ENCODE measurements at places on chromosomes 7 and 10.
A peak's percentile ranks its signal among the peaks of the same experiment; 100 is the strongest.

DNA sequence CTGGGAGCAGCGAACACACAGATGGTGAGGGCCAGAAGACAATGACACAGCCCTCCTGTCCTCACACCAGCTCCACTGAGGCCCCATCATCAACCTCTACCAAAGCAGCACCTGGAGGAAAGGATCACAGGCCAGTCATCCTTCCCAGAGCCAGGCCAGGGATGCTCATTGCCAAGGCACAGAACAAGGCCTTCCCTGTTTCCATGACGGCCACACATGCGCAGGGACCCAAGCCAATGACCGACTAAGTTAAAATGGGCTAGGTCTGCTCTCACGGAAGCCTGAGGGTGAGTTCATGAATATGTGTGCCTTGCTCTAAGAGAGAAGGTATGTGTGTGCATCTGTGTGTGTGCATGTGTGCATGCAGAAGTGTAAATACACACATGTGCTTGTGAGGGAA lies 39.6 kb downstream of the COBL start:
- no peaks in the 10 kb centered on the region for H3K4me1 ChIP-seq
- H3K27me3 ChIP-seq: peaks cover 17% of the 10 kb centered on the region
- H3K4me3 ChIP-seq: no peak overlapping the region

DNA sequence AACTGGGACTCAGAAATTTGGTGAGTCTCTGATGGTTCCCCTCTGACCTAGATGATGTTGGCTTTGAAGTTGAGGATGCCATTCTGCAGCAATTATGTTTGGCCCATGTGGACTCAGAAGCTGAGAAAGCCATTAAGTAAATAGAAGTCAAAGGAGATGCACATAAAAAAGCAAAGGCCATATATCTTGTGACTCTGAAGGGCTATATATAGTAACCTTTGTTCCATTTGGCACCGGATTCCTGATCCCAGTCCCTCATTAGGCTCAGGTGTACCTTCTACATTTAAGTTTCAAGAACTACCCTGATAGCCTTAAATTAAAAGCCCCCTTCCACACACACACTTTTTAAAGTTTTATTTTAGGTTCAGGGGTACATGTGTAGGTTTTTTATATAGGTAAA lies 50.0 kb upstream of the PDK4 start:
- no peaks in the 10 kb centered on the region for H3K27me3 ChIP-seq
- no peak overlapping the region for H3K4me3 ChIP-seq
- H3K36me3 ChIP-seq: no peaks in the 10 kb centered on the region
- no peak for DNase-seq
- H3K27ac ChIP-seq: no peak overlapping the region
- H3K4me1 ChIP-seq: no peaks in the 10 kb centered on the region

DNA sequence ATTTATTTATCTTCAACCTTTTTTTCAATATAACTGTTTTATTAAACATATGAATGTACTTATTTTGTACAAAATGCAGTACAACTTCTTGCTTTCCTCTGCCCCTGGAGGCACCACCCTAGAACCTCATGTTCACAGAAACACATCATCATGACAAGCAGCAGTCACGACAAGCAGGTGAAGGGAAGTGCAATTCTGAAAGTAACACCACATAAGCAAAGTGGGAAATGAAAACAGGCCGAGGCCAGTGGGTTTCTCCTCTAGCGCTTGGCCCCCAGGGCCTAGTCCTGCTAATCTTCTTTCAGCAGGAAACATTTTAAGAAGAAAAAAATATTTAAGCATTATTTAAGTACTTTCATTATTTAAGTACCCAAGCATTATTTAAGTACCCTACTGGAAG lies 598.1 kb downstream of the SH2D4B start:
- no peak overlapping the region for H3K27ac ChIP-seq
- H3K4me1 ChIP-seq: no peaks in the 10 kb centered on the region
- H3K4me3 ChIP-seq: no peak overlapping the region
- H3K36me3 ChIP-seq: no peaks in the 10 kb centered on the region
- DNase-seq: no peak

DNA sequence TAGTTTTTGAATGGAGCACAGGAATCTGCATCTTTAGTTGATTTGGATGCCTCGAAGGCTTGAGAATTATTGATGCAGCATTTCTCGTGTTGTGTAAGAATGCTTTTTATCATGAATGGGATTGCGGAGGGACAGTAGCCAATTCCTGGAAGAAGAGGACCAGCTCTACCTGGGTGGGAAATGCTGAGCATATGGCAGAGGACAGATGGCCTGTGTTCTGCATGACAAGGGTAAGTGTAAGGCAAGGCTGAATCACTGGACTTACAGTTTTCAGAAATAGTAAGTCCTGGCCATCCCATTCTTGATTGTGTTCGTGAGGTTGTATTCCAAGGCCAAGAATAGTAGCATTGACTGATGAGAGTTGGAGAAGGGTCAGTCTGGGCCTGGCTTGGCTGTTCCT lies 15.9 kb downstream of the RP9 start:
- H3K27ac ChIP-seq: no peak overlapping the region
- peaks cover 30% of the 10 kb centered on the region for H3K36me3 ChIP-seq
- H3K27me3 ChIP-seq: no peaks in the 10 kb centered on the region
- DNase-seq: no peak
- H3K4me3 ChIP-seq: no peak overlapping the region

GRCh38 chr10:86931872-86932271 lies 25.5 kb downstream of the MMRN2 start:
- peaks cover 1% of the 10 kb centered on the region for H3K27me3 ChIP-seq
- H3K4me3 ChIP-seq: no peak overlapping the region
- no peak overlapping the region for H3K27ac ChIP-seq
- no peaks in the 10 kb centered on the region for H3K36me3 ChIP-seq

GRCh38 chr10:2834214-2834613 lies 233.1 kb upstream of the PFKP start:
- H3K36me3 ChIP-seq: no peaks in the 10 kb centered on the region
- no peak for DNase-seq

DNA sequence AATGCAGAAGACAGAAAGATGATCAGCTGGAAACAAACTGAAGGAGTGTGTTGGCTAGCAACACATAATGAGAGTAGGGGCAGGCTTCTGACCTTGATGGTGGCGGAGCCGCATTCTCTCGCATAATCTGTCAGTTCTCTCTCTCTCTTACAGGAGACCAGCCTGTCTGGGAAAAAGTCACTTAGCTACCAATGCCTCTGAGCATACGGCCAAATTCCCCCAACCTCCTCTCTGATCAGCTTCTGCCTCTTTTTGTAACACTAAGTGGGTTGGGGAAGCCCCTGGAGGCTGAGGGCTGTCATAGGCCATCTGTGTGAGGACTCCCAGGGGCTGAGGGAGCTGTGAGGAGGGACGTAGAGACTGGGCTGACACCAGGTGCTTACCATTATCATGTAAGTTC lies 104.6 kb downstream of the HIPK2 start:
- peak overlapping the region; percentile 50 for H3K27ac ChIP-seq
- no peak for DNase-seq
- peaks cover 14% of the 10 kb centered on the region for H3K36me3 ChIP-seq
- no peaks in the 10 kb centered on the region for H3K27me3 ChIP-seq
- H3K4me3 ChIP-seq: no peak overlapping the region

- peaks cover 19% of the 10 kb centered on the region for H3K27me3 ChIP-seq
- H3K36me3 ChIP-seq: no peaks in the 10 kb centered on the region
- H3K27ac ChIP-seq: no peak overlapping the region
- DNase-seq: no peak
- no peak overlapping the region for H3K4me3 ChIP-seq
- H3K4me1 ChIP-seq: peaks cover 6% of the 10 kb centered on the region
Measured at GRCh38 chr10:11625019-11625735, 13.7 kb upstream of the USP6NL start.

DNA sequence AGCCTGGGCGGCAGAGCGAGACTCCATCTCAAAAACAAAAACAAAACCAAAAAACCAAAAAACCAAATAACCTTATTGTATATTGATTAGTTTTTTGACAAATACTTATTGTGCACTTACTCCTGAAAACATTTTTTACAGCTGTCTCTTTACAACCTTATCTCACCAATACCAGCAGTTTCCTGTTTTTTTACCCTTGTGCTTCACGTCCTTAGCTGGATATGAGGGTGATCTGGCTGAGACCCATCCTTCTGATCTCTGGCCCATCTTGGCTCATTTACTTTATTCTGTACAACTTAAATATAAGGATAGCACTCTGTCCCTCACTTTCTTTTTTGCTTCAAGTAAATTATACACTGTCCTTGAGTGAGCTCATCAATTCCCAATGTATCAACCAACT lies 104.6 kb upstream of the DNAJB12 start:
- H3K4me3 ChIP-seq: no peak overlapping the region
- no peak for DNase-seq
- H3K27me3 ChIP-seq: no peaks in the 10 kb centered on the region
- no peaks in the 10 kb centered on the region for H3K36me3 ChIP-seq

DNA sequence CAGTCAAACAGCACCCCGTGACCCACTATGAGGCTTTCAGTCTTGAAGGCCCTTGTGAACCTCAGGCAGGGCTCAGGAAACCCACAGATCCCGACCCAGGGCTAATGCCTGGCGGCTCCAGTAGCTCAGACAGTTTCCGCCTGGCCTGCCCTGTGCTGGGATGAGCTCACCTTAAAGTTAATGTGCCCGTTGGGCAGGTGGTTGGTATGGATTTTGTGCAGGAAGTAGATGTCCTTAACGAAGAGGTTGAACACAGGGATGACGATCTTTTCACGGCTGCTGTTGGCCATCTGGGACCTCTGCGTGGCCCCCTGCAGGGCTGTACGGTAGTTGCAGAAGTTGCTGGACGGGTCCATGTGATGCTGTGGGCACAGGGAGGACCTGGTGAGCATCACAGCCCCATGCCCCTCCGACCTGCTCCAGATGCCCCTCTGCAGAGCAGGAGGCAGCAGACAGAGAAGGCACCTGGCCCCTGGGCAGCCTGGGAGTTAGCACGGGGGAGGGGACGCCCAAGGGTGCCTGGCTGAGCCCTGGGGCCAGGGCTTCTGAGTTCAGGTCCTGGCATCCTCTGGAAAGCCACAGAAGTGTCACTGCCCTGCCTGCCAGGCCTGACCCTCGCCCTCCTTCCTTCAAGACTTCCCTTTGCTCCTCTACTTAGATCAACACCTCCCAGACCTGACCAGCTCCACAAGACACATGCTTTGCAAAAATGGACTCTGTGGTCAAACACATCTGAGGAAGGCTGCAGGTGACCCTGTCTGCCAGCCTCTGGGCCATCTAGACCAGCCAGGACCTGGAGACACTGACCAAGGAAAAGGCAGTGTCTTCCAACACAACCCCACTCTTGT lies 59.8 kb downstream of the CSGALNACT2 start:
- H3K4me1 ChIP-seq: peaks cover 4% of the 10 kb centered on the region
- H3K27me3 ChIP-seq: no peaks in the 10 kb centered on the region
- H3K36me3 ChIP-seq: no peaks in the 10 kb centered on the region
- H3K4me3 ChIP-seq: no peak overlapping the region

- no peaks in the 10 kb centered on the region for H3K27me3 ChIP-seq
- H3K4me3 ChIP-seq: no peak overlapping the region
- H3K36me3 ChIP-seq: peaks cover 5% of the 10 kb centered on the region
- H3K27ac ChIP-seq: no peak overlapping the region
- no peak for DNase-seq
Measured at GRCh38 chr7:94512735-94513564, 3.3 kb downstream of the CASD1 start.

DNA sequence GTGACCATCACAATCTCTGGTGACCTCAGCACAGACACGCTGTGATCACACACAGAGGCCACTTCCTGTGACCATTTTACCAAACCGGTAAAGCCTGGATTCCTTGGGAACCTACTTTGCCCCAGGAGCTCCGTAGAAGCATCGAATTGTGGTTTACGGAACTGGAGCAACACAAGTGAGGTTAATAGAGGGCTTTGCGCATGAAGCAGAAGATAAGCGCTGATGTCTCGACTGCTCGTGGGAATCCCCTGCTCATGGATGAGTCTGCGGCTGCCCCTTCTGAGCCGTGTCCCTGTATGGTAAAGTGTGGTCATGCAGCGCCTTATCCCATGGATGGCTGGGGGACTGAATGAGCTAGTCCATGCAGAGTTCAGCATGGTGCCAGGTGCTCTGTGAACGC lies 53.6 kb downstream of the VIPR2 start:
- H3K27ac ChIP-seq: no peak overlapping the region
- H3K4me1 ChIP-seq: peaks cover 12% of the 10 kb centered on the region
- no peak for DNase-seq
- no peak overlapping the region for H3K4me3 ChIP-seq

- no peaks in the 10 kb centered on the region for H3K4me1 ChIP-seq
- H3K27ac ChIP-seq: no peak overlapping the region
- DNase-seq: no peak
- H3K4me3 ChIP-seq: no peak overlapping the region
- no peaks in the 10 kb centered on the region for H3K36me3 ChIP-seq
Measured at GRCh38 chr7:155166108-155166507, 96.0 kb downstream of the HTR5A start.

GRCh38 chr7:158384746-158385145 lies 202.9 kb downstream of the PTPRN2 start:
- no peak overlapping the region for H3K27ac ChIP-seq
- no peak overlapping the region for H3K4me3 ChIP-seq
- H3K36me3 ChIP-seq: no peaks in the 10 kb centered on the region
- no peaks in the 10 kb centered on the region for H3K27me3 ChIP-seq
- no peak for DNase-seq

DNA sequence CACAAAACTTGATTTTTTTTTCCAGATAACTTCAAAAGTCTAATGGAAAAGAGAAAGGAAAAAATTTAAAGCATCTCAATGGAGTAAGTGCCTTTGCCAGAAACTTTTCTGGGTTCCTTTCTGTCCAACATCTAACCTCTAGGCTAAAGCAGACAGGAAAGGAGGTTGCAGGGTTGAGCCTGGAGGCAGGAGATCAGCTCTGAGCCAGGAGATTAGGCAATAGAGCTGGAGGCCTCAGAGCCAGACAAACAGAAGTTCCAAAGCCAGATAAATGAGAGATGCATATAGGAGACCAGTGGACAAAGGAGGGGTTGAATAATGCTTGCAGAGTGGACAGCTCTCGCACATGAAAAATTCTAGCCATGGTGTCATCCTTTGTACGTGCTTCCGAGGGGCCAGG lies 42.9 kb downstream of the CHN2 start:
- DNase-seq: no peak
- H3K4me3 ChIP-seq: no peak overlapping the region
- peaks cover 18% of the 10 kb centered on the region for H3K4me1 ChIP-seq
- H3K27me3 ChIP-seq: peaks cover 11% of the 10 kb centered on the region

GRCh38 chr10:128576943-128577670 lies 450.9 kb upstream of the MKI67 start:
- H3K36me3 ChIP-seq: no peaks in the 10 kb centered on the region
- DNase-seq: no peak
- H3K4me3 ChIP-seq: no peak overlapping the region
- no peak overlapping the region for H3K27ac ChIP-seq
